ENCODE measurements at places on chromosomes 4 and X.

- DNase-seq, result no peak
Measured at GRCh38 chrX:155005190-155005589, 17.3 kb downstream of the F8 start.

- DNase-seq, result no peak
Measured at GRCh38 chr4:185625503-185625902, 90.2 kb upstream of the PDLIM3 start.

- DNase-seq, result peak; percentile 39
Measured at GRCh38 chrX:39903937-39904336, 193.8 kb downstream of the BCOR start.

GRCh38 chrX:49762175-49762720 is 66.5 kb upstream of the PAGE1 start:
- no peak for DNase-seq

DNA sequence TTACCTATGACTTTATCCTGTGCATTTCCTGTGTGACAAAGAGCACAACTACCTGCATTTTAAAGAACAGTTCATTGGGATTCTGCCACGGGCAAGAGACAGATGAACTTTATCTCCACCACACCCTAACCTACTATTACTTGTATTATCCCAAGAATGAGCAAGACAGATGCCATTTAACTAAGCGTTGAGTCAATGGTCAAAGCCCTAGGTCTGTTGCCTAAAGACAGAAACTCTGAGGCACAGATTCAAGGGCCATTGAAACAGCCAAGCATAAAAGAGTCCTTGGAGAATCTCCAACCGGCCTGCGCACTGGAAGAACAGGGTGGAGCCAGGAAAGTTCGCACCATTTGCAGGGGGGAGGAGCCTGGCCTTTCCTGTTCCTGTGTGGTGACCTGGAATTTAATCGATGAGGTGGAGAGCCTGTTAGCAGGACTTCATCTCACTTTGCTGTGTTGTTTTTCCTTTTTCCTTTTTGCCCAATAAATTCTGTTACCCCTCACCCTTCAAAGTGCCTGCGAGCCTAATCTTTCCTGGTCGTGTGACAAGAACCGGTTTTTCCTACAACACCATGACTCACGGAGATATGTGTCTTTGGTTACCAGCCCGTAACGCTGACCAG is 146.4 kb upstream of the DIAPH2 start:
- no peak for DNase-seq

- DNase-seq, result no peak
Measured at GRCh38 chr4:61049018-61049417, 151.1 kb upstream of the ADGRL3 start.

DNA sequence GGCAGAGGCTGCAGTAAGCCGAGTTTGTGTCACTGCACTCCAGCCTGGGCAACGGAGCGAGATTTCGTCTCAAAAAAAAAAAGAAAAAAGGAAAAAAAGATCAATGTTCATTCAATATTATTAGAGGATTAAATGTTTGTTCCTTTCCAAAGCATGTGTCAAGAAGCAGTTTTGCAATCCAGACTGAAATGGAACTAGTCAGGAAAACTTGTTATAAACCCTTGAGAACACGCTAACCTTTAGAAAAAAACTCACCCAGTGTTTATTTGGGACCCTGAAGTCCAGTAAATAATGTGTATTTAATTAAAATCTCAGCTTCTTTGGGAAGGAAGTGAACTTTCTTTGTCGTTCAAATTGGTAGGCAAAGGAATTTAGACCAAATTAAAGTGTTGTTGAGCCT is 16.4 kb upstream of the PRSS12 start:
- no peak for DNase-seq

DNA sequence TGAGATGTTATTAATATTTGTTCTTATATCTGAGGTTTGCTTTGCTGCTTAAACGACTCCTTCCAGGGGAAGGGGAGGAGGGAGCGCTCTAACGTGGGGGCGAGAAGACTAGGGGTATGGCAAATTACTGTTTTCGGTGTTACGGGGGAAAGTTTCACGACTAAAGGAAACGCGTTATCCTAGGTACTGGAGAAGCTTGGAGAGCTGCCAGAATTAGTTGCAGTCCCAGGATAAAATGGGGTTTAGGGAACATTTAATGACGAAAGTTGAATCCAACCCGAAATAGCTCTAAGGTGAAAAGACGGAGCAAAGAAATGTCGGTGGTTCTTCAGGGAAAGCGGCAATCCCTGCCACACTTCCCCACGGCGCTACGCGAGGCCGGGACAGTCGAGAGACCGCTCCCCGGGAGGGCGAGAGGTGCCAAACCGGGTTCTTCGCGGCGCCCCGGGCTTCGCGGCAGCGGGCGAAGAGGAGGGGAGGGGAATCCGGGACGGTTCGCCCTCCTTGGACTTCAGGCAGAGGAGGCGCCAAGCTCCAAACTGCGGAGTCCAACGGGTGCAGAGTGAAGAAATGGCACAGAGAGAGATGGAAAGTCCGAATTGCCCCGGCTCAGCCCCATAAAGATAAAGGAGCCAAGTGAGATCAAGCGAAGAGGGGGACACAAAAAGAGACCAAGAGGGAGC is 724 bp downstream of the THOC2 start:
- DNase-seq, result no peak

DNA sequence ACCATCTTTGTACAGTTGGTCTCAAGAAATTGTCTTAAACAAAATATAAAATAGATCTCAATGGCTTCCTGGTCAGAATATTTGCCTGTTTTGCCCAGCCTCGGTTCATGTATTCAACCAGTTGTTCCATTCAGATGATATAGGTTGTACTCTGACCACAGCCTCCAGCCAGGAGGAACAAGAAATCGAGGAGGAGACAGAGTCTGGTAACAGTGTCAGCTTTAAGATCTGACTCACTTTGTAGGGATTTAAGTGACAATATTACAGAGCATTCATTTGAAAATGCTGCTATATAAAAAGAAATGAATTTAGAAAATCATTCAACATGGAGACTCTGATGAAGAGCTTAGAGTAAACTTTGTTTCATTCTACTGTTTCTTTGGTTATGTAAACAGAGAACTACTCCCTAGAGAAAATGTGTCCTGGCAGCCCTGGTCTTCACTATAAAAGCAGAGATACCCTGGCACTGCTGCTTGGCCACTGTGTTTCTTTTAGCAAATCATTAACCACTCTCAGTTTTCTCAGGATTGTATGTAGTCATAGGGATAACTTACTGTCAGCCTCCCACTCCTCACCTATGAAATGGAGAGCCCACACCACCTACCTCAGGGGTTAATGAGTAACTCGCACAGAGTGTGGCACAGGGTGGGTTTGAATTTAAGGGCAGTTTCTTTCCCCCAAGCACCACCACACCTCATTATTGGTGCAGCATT is 53.5 kb downstream of the PAGE2 start:
- no peak for DNase-seq

DNA sequence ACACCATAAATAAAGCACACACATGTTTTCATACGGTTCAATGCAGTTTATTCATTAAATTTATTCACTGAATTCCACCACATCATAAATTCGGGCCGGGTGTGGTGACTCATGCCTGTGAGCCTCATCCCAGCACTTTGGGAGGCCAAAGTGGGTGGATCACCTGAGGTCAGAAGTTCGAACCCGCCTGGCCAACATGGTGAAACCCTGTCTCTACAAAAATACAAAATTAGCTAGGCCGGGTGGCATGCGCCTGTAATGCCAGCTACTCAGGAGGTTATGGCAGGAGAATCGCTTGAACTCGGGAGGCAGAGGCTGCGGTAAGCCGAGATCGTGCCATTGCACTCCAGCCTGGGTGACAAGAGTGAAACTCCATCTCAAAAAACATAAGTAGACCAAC is 131.6 kb downstream of the PDS5A start:
- peak; percentile 44 for DNase-seq

GRCh38 chrX:45761920-45762319 is 561.2 kb upstream of the DIPK2B start:
- DNase-seq, result no peak

DNA sequence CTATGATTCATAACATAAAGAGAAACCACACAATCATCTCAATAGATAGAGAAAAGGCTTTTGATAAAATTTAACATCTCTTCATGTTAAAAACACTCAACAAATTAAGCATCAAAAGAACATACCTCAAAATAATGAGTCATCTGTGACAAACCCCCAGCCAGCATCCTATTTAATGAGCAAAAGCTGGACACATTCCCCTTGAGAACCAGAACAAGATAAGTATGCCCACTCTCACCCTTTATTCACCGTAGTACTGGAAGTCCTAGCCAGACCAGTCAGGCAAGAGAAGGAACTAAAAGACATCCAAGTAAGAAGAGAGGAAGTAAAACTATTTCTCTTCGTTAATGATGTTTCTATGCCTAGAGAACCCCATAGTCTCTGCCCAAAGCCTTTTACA is 507.2 kb downstream of the PABPC4L start:
- no peak for DNase-seq

- DNase-seq, result no peak
Measured at GRCh38 chr4:19134685-19135084, 1113.1 kb upstream of the LCORL start.

- DNase-seq, result no peak
Measured at GRCh38 chr4:7941965-7942496, 2.4 kb upstream of the AFAP1 start.

DNA sequence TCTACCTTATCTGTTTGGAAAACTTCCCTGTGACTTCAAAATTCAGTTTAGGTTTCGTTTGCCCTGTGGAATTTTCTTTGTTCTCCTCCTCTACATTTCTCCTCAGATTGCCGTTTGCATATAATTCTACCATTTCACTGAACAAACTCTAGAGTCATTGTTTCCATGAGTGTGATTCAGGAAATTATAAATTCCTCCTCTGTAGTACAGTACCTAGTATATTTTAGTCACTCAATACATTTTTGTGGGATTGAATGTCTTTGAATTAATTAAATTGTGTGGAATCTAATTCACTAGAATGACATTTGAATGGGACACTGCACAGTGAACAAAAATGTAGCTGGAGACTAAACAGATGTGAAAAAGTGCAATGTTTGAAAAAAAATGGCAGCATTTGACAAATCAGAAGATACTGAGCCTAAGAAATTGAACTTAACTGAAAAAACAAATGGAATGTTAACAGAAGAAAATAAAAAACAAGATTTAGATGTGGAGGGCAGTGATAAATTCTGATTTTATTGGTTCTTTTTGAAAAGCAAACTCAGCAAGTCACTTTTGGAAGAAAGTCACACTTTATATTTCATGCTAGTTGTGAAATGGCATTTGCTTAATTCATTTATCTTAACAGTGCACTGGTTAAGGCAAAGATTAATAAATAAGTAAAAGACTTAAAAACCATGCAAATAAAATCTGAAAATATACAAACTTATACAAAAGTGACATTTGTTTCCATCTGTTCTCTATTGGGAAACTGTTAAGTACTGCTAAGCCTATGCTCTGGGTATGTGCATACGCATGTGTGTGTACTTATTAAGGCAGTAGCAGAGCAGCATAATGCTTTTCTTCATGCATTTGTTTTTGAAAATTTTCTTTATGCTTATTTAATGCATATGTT is 512.3 kb downstream of the FAT4 start:
- peak; percentile 49 for DNase-seq

DNA sequence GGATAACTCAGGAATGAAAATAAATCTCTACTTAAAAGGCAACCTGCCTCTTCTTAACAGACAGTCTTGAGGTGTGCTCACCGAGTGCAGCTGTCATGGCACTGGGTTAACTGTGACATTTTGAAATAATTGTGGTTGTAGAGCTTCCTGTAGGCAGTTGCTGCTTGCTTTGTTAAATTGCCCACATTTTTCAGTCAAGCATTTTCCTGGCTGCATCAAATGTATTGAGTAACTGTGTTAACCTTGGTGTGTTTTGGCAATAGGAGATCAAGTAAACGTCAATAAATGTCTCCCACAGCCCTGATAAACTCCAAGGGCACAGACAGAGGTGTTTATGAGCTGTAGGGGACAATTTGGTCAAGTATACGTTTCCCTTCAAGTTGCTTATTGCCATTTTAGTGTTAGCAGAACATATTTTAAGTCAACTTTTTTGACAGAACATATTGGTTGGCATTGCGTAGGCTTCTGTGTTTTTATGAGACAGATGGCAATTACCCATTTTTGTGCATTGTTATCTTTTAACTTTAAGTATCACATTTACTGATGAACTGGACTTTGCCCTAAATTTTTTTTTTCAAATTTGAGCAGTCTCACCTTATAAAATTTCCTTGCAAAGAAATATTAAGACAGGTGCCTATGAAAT is 527.4 kb downstream of the C4orf33 start:
- peak; percentile 5 for DNase-seq

DNA sequence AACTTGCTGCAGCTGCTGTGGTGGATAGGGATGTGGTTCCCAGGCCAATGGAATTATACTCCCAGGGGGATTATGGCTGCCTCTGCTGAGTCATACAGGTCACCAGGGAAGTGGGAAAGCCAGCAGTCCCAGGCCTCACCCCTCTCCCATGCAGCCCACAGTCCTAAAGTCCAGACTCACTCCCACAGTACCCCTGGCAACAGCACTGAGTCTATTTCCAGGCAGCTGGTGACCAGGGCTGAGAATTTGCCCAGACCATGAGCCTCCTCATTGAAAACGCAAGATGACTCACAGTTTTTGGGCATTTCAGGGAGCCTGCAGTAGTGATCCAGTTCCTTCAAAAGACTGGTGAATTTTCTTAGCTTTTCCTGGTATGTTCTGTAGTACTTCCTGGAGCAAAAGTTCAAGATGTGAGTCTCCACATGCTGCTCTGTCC is 137.6 kb downstream of the NPNT start:
- DNase-seq, result peak; percentile 45

DNA sequence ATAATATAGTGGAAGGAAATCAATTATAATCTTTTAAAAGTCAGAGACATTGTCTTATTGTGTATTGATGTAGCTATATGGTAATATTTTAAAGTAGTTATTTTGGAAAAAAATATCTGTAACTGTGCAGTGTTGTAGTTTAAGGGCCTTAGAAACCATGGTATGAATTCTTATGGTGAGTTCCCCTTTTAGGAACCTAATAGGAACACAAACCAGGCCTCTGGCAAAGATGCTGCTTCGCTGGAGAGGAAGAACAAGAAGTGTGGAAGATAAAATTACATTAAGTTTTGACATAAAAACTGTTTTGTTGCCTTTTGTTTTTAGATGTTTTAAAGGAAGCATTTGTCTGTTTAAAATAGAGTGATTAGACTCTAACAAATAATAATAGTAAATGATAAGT is 10.9 kb upstream of the TMPRSS11D start:
- no peak for DNase-seq

- peak; percentile 79 for DNase-seq
Measured at GRCh38 chr4:108885211-108885610, 122.4 kb upstream of the ETNPPL start.

- no peak for DNase-seq
Measured at GRCh38 chrX:44253575-44253942, 89.9 kb downstream of the EFHC2 start.

DNA sequence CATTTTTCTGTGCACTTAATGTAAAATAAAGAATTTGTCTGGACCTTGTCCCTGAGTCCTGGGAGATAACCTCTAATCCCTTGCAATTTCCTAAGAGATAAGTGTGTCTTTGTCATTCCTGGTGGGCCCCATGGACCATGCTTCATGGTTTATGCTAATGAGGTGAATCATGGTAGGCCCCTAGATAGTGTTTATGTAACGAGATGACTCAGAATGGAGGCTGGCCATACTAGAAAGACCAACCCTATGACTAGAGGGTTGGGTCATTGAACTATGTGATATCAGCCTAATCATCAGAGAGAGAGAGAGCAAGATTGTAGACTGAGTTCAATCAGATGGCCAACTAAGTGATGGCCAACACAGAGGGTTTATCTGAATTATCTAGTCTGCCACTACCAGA is 64.2 kb upstream of the NHSL2 start:
- peak; percentile 22 for DNase-seq

- no peak for DNase-seq
Measured at GRCh38 chr4:138236037-138236436, 6.1 kb downstream of the SLC7A11 start.
